ENCODE measurements at places on chromosomes 3 and 15.
A peak's percentile ranks its signal among the peaks of the same experiment; 100 is the strongest.

DNA sequence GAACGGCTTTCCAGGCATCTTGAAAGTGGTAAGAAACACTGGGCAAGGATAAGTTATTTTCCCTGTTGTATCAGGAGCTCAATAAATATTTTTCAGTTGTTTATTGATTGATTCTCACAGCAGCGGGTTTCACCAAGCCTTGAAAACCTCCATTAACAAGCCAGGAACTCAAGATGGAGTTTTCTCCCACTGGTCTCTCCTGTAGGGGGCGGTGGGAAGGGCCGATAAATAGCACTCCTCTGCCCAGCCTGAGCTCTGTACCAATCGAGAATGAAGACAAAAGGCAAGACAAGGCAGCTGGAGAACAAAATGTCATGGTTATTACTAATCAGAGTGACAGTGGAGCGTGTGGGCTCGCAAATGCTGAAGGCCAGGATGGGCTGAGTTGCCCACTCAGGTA is 7.4 kb downstream of the HRH1 start:
- DNase-seq, result no peak

- no peak for DNase-seq
Observed at GRCh38 chr15:30008156-30008555, 74.6 kb upstream of the GOLGA8J start.

GRCh38 chr3:25527801-25528200 is 99.7 kb downstream of the RARB start:
- DNase-seq, result no peak

GRCh38 chr3:46935168-46935858 is 41.2 kb downstream of the CCDC12 start:
- DNase-seq, result no peak

GRCh38 chr3:177221744-177222143 is 24.5 kb upstream of the TBL1XR1 start:
- no peak for DNase-seq

GRCh38 chr3:190261740-190262139 is 60.5 kb downstream of the CLDN1 start:
- no peak for DNase-seq

- DNase-seq, result no peak
Observed at GRCh38 chr15:73183071-73183470, 130.8 kb downstream of the NEO1 start.

DNA sequence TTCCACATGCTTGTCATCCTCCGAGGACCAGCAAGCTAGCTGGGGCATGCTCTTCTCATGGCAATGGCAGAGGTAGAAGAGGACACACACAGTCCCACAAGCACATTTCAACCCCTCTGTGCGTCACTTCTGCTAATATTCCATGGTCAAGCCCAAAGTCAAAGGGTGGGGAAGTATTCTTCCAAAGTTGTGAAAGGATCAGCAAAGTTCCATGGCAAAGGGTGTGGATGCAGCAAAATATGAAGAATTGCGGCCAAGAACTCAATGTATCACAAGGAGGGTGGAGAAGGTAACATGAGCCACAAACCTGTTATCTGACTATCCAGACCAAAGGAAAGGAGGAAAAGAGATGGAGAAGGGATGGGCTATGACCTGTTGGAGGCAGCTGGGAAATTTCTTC is 71.2 kb upstream of the SNRK start:
- DNase-seq, result no peak

DNA sequence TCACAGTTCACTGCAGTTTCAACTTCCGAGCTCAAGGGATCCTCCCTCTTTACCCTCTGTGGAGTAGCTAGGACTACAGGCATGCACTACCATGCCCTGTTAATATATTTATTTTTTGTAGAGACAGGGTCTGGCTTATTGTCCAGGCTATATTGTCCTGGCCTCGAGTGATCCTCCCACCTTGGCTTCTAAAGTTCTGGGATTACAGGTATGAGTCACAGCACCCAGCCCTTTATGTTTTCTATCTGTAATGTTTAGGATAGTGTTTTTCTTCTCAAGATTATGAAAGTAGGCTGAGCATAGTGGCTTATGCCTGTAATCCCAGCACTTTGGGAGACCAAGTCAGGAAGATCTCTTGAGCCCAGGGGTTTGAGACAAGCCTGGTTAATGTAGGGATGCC is 11.9 kb upstream of the SCG3 start:
- no peak for DNase-seq

DNA sequence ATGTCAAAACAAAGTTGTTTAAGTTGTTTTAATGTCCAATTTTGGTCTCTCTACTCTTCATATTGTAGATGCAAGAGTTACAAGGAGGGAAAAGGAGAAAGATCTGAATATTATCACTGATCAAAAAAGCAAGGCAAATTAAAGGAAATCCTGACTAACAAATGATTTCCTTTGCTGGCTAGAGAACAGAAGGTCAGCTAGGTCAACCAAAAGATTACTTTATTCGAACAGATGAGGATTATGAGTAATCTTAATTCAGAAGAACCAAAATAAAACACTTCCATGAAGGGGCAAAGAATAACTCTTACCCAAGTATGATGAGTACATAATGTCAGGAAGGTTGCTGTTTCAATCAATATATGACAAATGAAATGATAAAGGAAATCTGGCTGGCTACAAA is 33.8 kb downstream of the CPNE4 start:
- DNase-seq, result no peak

- DNase-seq, result no peak
Observed at GRCh38 chr15:57654153-57654852, 52.2 kb upstream of the POLR2M start.

DNA sequence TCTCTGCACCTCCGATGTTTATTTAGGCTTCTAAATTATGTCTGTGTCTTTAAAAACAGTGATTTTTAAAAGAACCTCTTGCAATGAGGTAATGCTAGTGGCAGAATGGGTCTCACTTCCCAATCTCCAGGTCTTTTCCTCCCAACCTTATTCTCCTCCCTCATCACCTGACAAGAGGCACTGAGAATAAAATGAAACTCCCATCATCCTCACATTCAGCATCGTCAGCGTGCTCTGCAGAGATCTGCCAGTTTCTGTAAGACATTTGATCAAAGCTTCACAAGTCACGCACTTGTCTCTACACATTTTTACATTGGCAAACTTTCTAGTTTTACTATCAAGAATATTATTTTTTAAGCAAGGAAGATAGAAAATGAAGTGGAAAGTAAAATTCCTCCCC is 420.5 kb downstream of the GABRB3 start:
- DNase-seq, result no peak

- no peak for DNase-seq
Observed at GRCh38 chr15:63439536-63440264, 58.1 kb upstream of the CA12 start.

GRCh38 chr15:70137967-70138366 is 40.2 kb upstream of the TLE3 start:
- DNase-seq, result no peak

- no peak for DNase-seq
Observed at GRCh38 chr3:135056084-135056730, 261.1 kb downstream of the EPHB1 start.

DNA sequence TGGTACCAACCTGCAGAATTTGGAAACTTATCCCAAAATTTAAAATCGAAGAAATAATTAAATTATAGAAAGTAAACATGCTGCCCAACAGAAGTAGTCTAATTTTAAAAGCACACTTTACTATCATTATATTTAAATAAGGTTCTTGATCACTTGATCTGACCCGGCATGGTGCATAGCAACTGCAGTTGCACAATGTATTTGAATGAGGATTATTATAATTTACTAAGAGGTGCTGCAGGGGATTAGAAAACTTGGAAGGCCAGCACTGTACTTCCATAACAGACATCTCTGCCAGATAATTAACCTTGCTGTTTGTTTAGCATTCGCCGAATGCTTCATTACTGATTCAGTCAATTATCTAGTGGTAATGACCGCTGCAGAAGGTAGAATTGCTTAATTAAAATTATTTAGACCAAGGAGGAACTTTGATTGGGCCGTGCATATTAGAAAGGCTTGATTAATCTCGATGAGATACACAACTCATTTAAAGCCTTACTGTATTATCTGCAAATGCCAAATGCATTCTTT is 971.6 kb downstream of the ZPLD1 start:
- DNase-seq, result no peak

- no peak for DNase-seq
Observed at GRCh38 chr3:44885618-44886017, 11.2 kb downstream of the TGM4 start.

DNA sequence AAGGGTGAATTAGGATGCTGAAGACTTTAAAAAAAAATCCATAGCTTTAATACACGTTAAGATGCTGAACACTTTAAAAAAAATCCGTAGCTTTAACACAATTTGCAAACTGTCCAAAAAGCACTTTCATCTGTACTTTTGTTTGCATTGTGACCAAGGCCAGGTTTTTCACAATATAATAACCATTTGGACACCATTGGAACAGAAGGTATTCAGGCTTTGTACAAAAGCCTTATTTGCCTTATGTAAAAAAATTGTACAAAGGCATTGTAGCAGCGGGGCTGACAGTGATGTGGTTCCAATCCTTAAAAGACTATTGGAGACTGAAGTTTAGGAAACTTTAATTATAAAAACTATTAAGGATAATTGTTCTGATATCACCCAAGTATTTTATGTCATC is 15.2 kb upstream of the ICE2 start:
- DNase-seq, result no peak

DNA sequence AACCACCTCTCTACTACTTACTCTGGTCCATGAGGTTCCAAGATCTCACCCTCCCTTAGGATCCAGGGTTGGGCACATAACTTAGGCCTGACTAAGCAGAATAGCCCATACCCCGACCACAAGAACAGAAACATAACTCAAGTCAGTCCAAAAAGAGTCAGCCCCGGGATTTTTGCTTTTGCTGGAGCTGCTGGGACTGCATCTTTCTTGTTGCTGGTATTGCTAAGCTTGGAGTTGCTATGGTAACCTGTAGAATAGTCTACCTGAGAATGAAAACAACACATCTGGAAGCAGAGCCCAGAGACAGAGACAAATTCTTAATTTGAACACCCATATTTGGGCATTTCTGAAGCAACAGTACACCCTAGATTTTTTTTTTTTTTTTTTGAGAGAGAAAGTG is 6.5 kb downstream of the RUBCN start:
- DNase-seq, result no peak

DNA sequence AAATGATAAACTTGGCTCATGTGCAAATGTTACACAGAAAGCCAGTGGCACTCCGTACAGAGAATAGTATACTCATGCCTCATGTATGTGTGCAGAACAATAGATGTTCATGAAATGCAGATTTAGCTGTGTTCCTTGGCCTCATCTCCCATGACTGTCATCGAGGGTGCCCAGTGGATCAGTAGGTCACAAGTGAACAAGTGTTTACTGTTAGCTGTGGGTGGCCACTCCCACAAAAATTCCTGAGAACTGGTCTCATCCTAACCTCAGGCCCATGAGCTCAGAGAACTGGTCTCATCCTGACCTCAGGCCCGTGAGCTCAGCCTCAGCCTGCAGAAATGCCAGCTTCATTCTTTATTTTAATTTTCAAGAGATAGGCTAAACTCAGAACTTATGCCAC is 124.1 kb downstream of the GADL1 start:
- no peak for DNase-seq

GRCh38 chr3:63981980-63982379 is 41.3 kb downstream of the PSMD6 start:
- no peak for DNase-seq

GRCh38 chr3:193875601-193876321 is 260.2 kb upstream of the HES1 start:
- no peak for DNase-seq

DNA sequence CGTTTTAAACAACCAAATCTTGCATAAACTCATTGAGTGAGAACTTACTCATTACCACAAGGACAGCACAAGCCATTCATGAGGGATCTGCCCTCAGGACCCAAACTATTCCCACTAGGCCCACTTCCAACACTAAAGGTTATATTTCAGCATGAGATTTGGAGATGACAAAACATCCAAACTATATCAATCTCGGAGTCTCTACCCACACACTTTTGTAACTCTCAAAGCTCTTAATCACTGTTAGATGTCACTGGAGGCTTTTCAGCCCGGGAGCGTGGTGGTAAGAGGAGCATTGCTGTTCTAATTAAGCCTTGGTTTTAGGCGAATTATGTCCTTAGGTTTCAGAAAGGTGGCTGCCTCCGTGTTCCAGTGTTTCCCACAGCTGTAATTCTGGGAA is 86.3 kb downstream of the CNTN6 start:
- no peak for DNase-seq

DNA sequence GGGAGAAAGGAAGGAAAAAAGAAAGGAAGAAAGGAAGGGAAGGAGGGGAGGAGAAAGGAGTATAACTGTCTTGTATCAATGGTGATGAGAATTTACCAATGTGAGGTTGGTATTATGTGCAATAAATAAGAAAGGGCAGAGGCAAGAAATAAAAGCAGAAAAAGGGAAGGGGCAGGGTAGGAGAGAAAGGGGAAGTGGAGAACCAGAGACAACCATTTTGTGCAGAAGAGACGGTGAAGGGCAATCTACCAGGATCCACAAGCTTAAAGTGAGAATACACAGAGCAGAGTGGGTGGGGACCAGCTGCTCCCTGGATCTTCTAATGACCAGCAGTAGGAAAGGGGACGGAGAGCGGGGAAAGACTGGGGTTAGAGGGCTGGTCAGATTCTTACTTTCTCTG is 106.9 kb upstream of the SLCO2A1 start:
- DNase-seq, result no peak

- DNase-seq, result no peak
Observed at GRCh38 chr3:1571736-1572135, 478.9 kb downstream of the CNTN6 start.

DNA sequence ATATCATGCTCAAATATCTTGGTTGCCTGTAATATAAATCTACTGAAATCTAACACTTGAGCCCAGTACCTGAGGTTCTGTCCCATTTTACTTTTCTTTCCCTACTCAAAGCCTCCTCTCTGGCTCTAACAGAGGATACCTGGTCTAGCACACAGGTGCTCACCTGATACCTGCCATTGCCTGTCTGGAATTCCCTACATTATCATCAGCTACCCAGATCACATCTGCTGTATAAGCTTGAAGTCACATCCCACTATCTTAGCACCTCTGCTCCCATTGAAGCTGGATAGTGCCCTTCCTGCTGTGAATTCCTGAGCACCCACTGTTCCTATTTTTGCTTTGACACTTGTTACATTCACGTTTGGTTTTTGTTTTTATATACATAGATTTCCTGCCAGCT is 30.5 kb downstream of the GYG1 start:
- DNase-seq, result no peak

GRCh38 chr3:63920001-63920400 is 7.8 kb upstream of the SCAANT1 start:
- DNase-seq, result no peak

GRCh38 chr3:154120961-154121700 is at the start of gene ARHGEF26:
Gene ARHGEF26, plus strand, starts transcription at chr3:154121390. Its CDS starts 603 bp downstream, at chr3:154121993.
- DNase-seq, result peak; percentile 72

DNA sequence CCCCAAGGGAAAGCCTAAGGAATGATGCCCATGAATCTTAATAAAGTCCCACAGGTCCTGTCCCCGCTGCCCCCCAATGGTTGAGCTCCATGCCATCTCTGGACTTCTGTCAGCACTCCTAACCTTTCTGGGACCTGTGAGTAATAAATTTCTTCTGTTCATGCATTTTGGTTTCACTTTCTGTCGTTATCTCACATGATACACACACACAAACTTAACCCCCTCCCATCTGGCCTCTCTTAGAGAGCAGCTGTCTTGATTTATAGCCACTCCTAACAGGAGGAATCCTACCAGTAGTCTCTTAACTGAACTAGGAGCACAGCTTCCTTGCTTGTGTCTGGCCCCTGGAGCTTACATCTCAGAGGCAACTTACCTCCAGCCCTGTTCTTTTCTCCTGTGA is 82.7 kb upstream of the SELENOK start:
- DNase-seq, result no peak
